Right lobe of liver (tissue), 6 donors: ENCODE measurements at places on chromosomes 3 and 15. TPM values are rescaled to one million over a fixed set of nuclear protein-coding genes. Genes with fewer than 3 reads are reported as not detected.

OR5K4 gene
- not detected for total RNA-seq

TMEM212 gene
- not detected for total RNA-seq

PLA1A gene
- 16.6 TPM for total RNA-seq

CAPN3 gene
- total RNA-seq = 17.7 TPM

TEX55 gene
- total RNA-seq = not detected

GHSR gene
- not detected for total RNA-seq

DNA sequence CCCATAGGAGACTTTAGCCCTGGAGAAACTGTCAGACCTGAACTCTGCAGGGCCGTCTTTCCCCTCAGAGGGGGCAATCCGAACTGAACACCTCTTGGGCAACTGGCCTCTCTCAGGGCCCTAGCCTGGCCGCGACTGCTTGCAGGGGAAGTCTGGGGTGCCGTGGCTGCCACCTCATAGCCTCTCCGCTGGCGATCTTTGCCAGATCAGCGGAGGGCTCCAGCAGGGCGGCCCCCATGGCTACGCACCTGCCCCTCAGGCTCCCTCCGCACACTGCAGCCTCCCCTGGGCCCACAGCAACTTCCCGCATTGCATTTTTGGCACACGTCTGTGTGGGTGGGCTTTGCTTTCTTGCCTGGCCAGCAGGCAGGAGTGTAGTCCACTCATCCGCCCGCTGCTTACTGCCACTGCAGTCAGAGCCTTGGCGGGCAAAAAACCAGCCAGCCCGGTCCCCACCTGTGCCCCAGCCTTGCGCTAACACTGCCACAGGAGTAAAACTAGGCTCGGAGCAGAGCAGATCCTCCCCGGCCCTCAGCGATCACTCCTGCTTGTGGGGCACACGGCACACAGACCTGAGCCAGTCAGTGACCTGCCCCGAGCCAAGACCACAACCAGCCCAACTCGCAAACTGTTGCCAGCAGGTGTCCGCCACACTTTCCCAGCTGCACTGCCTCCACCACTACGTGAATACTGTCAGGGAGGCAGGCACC is 266.8 kb upstream of the CBLB start:
- no peak for DNase-seq
- H3K27me3 ChIP-seq = no peaks in the 10 kb centered on the region
- no peaks in the 10 kb centered on the region for H3K4me1 ChIP-seq

DNA sequence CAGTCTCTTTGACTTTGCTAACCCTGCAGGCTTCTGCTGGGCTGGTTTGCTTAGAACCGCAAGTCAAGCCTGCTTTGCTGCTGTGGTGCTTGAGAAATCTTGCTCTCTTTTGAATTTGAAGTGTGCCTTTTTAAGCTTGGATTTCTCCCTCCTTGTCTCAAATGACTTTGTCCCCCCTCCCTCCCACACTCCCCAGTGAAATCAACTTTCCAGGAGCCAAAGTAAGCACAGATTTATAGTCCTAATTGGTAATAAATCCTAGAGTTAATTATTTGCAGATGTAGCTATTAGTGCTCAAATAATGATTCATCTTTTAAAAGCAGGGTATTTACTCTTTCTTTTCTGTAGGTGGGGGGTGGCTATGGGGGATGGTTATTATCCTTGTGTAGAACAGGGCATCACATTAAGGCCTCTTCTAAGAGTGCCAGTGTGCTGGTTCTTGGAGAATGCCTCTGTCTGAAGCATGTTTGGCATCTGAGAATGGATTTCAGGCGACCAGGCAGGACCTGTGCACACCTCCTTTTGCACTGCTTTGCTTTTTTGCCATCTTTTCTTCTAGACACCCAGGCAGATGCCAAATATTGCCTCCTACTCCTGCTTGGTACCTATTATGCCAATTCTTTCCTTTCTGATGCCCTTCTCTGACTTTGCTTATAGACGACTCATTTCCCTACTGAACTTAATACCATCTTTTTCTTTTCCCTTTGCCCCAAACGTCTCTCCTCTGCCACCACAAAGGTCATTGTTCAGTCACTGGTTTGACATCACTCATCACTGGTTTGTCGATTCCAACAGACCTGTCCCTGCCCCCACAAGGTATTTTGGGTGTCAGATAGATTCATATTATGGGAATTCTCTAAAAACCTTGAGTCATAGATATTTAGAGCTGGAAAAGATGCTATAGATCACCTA is 50.7 kb downstream of the CLDN11 start:
- DNase-seq = no peak
- no peak overlapping the region for H3K27ac ChIP-seq
- H3K27me3 ChIP-seq = no peaks in the 10 kb centered on the region
- H3K4me3 ChIP-seq = no peak overlapping the region
- H3K36me3 ChIP-seq = no peaks in the 10 kb centered on the region

GRCh38 chr3:126432361-126433104 is 37.8 kb downstream of the CFAP100 start:
- H3K4me1 ChIP-seq = no peaks in the 10 kb centered on the region
- no peaks in the 10 kb centered on the region for H3K36me3 ChIP-seq
- no peak for DNase-seq
- no peaks in the 10 kb centered on the region for H3K27me3 ChIP-seq
- no peak overlapping the region for H3K4me3 ChIP-seq
- no peak overlapping the region for H3K27ac ChIP-seq

GRCh38 chr3:59277816-59278215 is 228.0 kb upstream of the CFAP20DC start:
- DNase-seq = no peak
- no peak overlapping the region for H3K27ac ChIP-seq

- peak; percentile 13 for DNase-seq
- H3K36me3 ChIP-seq = no peaks in the 10 kb centered on the region
- H3K27ac ChIP-seq = no peak overlapping the region
- H3K4me3 ChIP-seq = no peak overlapping the region
- H3K27me3 ChIP-seq = no peaks in the 10 kb centered on the region
- no peaks in the 10 kb centered on the region for H3K4me1 ChIP-seq
Measured at GRCh38 chr15:43243020-43243645, 22.3 kb upstream of the EPB42 start.

GRCh38 chr3:32238453-32239306 is at the start of gene CMTM8:
Gene CMTM8, plus strand, starts transcription at chr3:32238680. Its CDS starts 293 bp downstream, at chr3:32238973.
- DNase-seq = peak; percentile 82
- peak within 1 kb of the TSS; percentile 95 for H3K27ac ChIP-seq
- H3K27me3 ChIP-seq = no peaks in the 10 kb centered on the region
- H3K36me3 ChIP-seq = no peaks in the 10 kb centered on the region
- peak within 1 kb of the TSS; percentile 80 for H3K4me3 ChIP-seq
- no peaks in the 10 kb centered on the region for H3K4me1 ChIP-seq

- no peaks in the 10 kb centered on the region for H3K36me3 ChIP-seq
- DNase-seq = no peak
- H3K27ac ChIP-seq = peak overlapping the region; percentile 76
Measured at GRCh38 chr15:52710708-52711389, 31.7 kb upstream of the ATOSA start.

DNA sequence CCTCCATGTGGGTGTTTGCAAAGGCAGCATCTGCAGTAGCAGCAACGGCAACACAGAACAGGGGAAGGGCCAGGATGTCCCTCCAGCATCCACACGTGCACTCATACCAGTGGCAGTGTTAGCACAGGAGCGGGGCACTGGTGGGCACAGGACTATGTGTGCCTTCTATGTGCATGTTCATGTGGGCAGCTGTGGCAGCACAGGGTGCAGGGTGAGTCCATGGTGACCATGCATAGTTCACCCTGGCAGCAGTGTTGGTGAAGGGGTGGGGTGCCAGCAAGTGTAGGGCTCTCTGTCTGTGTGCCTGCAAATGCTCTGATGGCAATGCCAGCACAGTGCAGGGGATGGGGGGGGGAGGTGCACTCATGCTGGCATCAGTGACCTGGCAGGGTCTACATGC is 222.1 kb upstream of the SOX14 start:
- no peak overlapping the region for H3K27ac ChIP-seq
- no peaks in the 10 kb centered on the region for H3K27me3 ChIP-seq
- no peaks in the 10 kb centered on the region for H3K4me1 ChIP-seq
- no peak for DNase-seq

- H3K27ac ChIP-seq = no peak overlapping the region
- peaks cover 15% of the 10 kb centered on the region for H3K4me1 ChIP-seq
- no peaks in the 10 kb centered on the region for H3K36me3 ChIP-seq
- no peak overlapping the region for H3K4me3 ChIP-seq
- H3K27me3 ChIP-seq = no peaks in the 10 kb centered on the region
Measured at GRCh38 chr15:62592920-62593319, 427.8 kb upstream of the C2CD4B start.
